HAP-1 (cell line): ENCODE measurements at places on chromosomes 6 and 20.

DNA sequence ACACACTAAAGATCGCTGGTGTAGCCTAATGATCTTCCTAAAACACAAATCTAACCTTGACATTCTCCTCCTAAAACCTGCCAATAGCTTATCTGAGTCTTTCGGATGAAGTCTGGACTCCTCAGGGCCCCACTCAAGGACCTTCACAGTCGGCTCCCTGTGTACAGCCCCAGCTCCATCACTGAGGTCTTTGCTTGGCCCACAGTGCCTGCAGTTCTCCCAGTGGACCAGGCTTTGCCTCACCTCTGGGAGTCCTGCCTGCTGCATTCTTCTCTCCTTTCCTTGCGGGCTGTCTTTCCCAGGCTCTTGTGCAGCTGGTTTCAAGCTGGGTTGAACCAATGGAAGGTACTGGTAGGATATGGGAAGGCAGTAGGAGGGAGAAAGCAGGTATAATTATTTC lies 122.6 kb upstream of the FERMT1 start:
- no peak for DNase-seq

- DNase-seq, result no peak
These were observed 18.7 kb downstream of the SOX4 start for GRCh38 chr6:21612067-21612745.

DNA sequence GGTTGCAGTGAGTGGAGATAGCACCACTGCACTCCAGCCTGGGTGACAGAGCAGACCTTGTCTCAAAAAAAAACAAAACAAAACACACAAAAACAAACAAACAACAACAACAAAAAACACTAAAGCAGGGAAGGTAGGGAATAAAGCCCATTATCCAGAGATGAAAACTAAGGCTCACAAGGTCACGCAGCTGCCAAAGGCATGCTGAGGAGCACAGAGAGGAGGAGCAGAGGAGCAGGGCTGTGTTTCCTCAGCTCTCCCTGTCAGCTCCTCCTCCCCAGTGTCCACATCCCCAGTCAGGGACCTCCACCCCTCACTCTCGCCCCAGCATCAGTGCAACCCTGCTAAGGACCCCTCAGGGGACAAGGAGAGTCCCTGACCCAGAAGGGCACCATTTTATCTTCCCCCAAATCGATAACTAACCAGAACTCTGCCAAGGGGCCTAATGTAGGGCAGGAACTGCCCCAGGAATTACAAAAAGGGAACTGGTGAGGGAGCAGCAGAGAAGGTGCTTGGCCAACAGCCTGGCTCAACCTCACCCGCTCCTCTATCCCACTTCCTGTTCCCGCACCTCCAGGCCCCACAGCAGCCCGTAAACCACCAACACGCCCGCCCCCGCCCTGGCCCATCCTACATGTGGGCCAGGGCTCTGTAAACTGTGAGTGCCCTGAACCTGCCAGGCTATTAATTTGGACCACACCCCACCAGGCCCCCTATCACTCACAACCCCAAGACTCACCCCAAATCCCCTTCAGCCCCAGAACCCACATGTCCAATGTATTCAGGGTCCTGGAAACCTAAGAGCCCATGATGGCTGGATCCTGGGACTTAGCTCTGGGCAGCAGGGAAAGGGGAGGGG lies 9.0 kb downstream of the TEAD3 start:
- DNase-seq, result no peak

DNA sequence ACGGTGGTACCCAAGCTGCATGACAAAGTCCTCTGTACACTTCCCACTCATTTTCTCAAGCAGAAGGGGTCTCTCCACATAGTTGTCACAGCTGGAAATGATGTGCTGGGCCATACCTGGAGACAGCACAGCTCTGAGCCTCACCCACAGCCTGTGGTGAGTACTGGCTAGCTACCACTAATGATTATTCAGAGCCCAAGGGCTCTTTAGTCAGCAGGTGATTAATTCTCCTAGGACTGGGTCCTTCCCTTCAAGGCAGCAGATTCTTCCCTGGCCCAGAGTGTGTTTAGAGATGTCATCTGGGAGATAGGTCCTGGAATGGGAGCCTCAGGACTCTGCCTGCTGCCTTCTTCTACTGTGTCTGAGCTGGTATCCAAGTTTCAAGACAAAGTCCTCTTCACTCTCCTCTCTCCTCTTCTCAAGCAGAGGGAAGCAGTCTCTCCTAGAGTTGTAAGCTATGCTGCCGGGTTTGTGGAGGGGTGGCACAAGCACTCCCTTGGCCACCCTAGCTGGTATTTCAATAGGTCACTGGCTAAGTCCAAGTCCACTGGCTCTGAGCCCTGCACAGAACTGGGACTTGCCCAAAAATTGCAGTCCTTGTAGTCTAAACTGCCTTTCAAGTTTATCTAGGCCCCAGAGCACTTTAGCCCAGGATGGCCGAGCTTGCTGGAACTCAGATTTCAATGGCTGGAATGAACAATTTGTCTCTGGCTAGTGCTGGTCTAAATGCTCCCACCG lies 49.8 kb upstream of the VGLL2 start:
- DNase-seq, result no peak

- DNase-seq, result no peak
These were observed 318.7 kb downstream of the THBS2 start for GRCh38 chr6:168934660-168935627.

DNA sequence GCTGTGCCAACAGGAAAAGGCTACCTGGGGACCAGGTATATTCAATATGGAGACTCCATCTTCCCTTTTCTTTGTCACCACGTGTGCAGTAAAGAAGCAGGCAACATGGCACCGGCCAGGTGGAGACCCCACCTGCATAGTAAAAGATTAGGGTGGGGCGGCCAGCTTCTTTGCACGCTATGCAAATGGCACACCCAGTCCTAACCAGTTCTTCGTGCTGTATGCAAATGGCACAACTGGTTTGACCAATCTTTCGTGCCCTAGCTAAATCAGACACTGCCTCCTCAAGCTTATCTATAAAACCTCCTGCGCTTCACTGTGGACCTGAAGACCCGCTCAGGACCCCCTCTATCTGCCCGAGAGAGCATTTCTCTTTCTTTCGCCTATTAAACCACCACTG lies 88.8 kb upstream of the EZR start:
- DNase-seq, result no peak

DNA sequence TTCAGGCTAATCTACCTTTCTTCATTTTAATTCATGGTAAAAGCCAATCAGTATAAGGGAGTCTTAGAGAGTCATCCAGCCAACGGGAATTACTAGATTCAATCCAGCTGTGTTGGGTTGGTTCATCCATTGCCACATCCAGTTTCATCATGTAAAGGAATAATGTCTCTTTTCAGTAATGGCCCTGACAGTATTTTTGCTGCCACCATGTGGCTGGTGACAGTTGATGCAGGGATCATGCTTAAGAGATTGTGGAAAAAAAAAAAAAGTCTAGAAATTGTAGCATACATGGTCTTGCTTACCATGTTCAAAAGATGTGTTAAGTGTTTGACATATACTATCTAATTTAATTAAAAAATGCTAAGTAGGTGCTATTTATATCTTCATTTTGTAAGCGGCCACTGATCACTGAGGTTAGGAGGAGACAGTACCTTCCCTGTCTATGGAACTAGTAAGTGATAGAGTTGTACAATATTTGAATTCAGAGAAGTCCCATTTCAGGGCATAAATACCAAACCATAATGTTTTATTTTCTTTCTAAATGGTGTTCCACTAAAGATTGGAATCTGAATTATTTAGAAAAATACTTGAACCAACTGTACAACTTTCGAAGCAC lies 135.9 kb downstream of the KHDRBS2 start:
- no peak for DNase-seq

- DNase-seq, result no peak
These were observed 476.2 kb upstream of the POU3F2 start for GRCh38 chr6:98358173-98358572.

GRCh38 chr6:69022993-69023392 lies 387.9 kb downstream of the ADGRB3 start:
- DNase-seq, result no peak

DNA sequence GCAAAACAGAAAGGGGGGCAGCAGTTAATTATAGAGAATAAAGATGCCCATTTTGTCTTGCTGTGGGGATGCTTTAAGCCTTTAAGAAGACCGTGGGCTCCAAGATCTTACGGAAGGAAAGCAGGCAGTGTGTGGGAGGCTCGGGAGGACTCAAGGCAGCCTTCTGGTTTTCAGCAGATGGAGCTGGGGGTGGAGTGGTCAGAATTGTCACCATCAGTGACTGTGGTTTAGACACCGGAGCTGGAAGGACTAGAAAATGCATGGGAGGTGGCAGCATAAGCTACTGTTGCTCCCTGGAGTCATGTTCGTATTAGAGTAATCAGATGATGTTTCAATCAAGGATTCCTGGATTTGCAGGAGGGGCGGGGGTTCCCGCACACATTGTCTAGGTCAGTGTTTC lies 3.7 kb downstream of the PHACTR1 start:
- no peak for DNase-seq

GRCh38 chr6:73639040-73639439 lies 14.8 kb downstream of the SLC17A5 start:
- no peak for DNase-seq

DNA sequence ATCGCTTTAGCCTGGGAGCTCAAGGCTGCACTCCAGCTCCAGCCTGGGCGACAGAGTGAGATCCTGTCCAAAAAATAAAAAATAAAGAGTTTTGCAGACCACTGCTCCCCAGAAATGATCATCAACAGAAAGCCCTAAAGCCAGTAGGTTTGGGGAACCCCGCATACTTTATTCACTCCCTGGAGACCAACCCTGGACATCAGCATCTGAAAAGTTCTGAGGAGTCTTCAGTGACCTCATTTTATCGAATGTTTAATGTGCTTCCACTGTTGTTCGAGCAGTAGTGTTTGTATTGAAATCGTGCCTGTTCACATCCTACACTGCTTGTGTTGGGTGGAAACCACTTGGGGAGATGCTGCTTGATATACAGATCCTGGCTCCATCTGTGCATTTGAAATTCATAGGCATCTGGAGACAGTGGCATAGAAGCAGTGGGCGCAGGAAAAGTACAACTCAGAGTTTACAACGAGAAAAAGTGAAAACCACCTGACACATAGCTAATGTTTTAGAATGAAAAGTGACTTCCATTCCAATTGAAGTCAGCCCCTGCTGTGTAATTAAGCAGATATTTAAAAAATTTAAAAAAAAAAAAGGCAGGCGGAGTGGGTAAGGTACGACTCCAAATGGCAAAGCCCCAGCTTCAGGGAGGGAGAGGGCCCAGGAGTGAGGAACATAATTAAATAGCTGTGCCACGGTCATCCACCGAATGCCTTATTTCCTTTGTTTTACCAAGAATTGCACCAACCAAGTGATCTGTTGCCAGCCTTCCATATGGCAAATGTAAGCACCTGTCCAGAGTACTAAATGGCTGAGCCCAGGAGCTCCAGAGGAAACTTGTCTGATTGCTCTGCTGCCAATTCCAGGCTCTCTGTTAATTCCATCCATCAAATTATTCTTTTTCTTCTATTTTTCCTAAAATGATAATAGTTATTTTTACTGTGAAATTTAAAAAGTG lies 100.4 kb upstream of the NAA20 start:
- no peak for DNase-seq

DNA sequence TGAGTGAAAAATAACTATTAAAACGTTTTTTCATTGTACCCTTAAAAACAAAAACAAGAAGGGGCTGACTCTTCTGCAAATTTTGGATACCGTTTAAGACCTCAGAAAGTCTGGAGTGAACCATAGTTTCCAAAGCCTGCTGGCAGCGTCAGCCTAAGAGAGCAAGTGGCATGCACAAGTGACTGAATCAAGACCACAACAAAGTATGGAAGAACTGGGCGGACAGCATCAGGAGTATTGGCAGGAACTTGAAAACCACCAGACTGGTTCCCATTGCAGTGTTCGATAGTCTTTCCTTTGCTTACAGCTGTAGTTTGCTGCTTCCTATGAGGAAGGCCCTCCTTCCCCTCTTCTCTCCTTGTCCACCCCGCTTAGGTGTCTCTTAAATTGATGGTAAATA lies 33.7 kb upstream of the MYLIP start:
- no peak for DNase-seq

- DNase-seq, result no peak
These were observed 415.8 kb downstream of the PREX1 start for GRCh38 chr20:48411919-48412522.

- DNase-seq, result no peak
These were observed 241.6 kb downstream of the TFAP2B start for GRCh38 chr6:51060262-51060762.
